Activated CD4-positive, alpha-beta T cell treated with anti-CD3 and anti-CD28 coated beads, Interleukin-2, Interleukin-6, amounts not matched to agents 100 ng/mL and 50 ng/mL, durations not matched to agents 16 hours and 8 hours (primary cell): ENCODE measurements at places on chromosomes 12 and 14.

DNA sequence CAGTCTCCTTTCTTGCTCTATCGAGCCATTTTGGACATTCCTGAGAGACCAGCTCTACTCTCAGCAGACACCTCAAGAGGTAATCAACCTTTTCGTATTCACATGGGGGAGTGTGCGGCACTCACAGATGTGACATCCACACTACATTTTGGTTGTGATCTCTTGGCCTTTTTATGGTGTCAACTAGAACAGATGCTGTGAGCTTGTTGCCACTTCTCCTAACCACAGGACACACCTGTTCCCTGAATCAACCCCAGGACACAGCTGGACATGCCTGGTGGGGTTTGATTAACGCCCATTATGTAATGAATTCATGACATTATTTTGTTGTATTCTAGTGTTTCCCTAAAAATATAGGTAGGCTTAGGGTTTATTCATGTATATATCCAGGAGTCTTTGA is 1143.6 kb downstream of the TMEM121 start:
- no peak for DNase-seq

GRCh38 chr12:6039894-6040601 is 84.4 kb downstream of the VWF start:
- DNase-seq, result peak; percentile 71

DNA sequence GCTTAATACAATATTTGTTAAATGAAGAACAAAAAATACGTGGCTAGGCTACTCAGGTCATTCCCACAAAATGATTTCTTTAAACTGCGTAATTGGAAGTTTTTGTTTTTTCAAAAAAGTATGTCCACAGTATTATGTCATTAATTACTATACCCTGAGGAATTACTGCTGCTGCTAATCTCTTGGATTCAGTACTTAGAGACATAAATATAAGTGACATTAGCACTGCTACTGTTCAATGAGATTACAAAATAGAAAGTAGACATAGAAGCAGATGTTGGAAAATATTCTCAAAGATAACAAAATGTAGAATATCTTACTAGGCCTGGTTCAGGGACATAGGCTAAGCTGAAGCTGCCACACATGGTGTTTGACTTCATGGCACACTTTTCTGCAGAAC is 36.3 kb downstream of the HMGA2 start:
- no peak for DNase-seq

DNA sequence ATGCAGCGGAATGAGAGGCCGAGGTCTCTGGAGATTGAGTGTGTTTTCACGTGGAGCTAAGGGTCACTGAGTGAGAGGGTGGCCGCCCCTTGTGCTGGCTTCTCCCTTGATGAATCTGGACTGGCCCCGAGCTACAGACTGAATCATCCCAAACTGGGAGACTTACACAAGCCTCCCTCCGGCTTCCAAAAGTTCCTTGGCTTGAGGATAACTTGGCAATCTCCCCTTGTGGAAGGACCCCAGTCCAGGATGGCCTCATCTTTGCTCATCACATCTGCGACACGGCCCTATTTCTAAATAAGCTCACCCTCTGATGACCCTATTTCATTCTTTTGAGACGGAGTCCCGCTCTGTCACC is 41.5 kb upstream of the FBRSL1 start:
- no peak for DNase-seq

GRCh38 chr14:97061198-97061597 is 264.0 kb downstream of the VRK1 start:
- no peak for DNase-seq

DNA sequence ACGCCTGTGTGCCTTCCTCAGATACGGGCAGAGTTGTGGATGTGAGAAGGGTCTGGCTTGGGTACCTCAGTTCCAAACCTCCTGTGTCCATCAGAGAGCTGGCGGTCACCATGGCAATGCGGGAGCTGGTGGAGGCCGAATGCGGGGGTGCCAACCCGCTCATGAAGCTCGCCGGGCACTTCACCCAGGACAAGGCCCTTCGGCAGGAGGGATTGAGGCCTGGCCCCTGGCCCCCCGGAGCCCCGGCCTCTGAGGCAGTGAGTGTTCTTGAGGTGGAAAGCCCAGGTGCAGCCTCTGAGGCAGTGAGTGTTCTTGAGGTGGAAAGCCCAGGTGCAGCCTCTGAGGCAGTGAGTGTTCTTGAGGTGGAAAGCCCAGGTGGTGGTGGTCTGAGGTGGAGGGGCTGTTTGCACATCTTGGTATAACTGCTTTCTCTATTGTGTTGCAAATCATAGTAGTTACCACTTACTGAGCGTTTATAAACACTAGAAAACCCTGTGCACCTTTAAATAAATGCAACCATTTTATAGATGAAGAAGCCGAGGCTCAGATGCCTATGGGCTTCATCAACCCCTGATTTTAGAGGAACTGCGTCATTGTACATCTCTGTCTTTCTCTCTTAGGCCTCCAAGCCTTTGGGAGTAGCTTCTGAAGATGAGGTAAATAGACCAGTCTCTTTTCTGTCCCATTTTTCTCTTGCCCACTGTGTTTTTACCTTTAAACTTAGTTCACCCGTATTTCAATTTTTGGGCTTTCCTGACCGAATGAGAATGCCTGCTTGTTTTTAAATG is 976 bp downstream of the PEX5 start:
- DNase-seq, result no peak

DNA sequence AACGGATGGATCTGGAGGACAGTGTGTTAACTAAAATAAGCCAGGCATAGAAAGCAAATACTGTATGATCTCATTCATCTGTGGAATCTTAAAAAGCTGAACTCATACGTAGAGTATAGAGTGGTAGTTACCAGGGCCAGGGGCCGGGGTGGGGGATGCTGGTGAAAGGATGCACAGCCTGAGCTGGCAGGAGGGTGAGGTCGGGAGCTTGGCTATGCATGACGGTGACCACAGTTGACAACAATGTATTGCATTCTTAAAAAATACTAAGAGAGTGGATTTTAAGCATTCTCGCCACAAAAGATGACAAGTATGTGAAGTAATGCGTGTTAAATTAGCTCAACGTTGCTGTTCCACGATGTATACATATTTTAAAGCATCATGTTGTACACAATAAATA is 351.3 kb downstream of the TMEM121 start:
- DNase-seq, result no peak

- peak; percentile 12 for DNase-seq
Measured at GRCh38 chr12:31589904-31590641, 863 bp downstream of the DENND5B start.

- DNase-seq, result peak; percentile 59
Measured at GRCh38 chr12:102948941-102949352, 8.5 kb upstream of the ASCL1 start.

GRCh38 chr14:75960231-75960630 is 21.6 kb downstream of the TGFB3 start:
- DNase-seq, result no peak

DNA sequence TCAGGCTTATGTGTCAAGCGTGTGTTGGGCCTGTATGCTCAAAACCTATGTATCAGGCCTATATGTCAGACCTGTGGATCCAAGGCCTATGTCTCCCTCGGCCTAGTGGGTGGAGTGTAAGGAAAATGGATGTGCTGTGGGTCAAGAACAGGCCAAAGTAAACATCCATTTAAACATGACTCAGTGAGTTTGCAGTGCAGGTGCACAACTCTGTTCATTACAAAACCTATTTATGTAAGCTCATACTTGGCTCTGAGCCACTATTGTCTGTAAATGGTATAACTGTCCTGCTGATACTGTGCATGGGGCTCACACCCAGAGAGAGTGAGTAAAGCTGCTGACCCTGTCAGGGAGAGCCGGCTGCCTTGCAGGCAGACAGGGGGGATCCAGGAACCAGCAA is 249.7 kb upstream of the AVPR1A start:
- no peak for DNase-seq

- peak; percentile 44 for DNase-seq
Measured at GRCh38 chr14:104224506-104225277, 86.3 kb downstream of the KIF26A start.

GRCh38 chr14:23864259-23864658 is 89.3 kb upstream of the DHRS4 start:
- DNase-seq, result no peak

- no peak for DNase-seq
Measured at GRCh38 chr14:92647797-92648279, 100.6 kb downstream of the LGMN start.

GRCh38 chr12:79371226-79371625 is 319.5 kb downstream of the PAWR start:
- no peak for DNase-seq

DNA sequence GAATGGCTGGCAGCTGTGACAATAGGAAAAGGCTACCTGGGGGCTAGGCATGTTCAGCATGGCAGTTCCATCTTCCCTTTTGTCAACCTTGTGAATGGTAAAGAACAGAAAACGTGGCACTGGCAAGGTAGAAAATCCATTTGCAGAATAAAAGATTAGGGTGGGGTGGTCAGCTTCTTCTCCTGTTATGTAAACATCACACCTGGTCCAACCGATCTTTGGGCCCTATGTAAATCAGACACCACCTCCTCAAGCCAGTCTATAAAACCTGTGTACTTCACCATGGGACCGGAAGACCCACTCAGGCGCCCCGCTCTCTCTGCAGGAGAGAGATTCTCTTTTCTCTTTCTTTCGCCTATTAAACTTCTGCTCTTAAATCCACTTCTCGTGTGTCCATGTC is 19.6 kb upstream of the TMEM30B start:
- no peak for DNase-seq

DNA sequence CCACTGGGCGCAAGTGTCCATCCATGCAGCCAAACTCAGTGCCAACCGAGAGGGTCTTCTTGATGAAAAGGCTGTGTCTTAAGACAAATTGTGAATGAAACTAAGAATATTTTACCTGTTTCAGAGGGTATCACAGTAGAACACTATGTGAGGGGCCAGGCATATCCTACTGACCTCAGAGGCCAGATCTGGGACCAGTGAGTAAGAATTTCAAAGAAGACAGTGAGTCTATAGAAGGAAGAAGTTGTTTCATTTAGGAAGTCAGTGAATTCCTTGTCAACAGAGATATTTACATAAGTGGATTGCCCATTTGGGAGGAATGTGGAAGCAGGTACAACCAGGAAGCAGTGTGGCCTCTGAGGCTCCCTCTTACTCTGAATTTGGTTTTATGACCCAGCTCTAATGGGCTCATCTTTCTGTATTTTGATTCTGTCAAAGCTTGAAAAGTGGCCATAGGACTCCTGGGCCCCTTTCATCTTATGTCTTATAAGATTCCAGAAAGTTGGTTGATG is 137.4 kb downstream of the ZNF664 start:
- DNase-seq, result no peak

DNA sequence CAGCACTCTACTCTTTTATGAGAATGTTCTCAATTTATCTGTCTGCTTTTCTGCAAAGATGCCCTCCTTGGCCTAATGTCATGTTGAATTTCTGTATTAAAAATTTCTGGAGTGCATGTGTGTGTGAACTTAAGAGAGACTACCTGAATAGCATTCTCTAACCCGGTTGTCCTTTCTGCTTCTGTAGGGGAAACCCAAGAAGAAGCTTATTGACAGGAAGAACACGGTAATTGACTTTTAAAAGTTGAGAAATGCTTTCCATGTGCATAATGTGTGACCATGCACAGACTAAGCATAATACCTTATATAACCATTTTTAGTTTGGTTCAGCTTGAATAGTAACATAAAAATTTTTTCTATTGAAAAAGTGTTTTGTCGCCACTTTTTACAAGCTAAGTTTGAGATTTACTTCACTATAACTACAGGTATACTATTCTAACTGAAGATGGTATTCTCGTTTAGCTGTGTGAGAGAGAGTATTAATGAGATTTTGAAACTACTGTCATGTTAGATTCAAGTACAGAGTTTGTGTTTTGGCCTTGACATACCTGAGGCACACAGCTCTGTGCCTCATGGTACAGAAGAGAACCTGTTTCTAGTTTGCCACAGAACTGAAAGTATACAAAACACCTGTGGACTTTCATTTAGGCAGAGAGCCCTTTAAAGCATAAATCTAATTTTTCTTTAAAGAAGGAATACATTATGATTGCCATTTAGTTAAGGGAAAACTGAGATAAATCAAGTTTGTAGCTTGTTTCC is 96.8 kb downstream of the TTLL5 start:
- no peak for DNase-seq

- no peak for DNase-seq
Measured at GRCh38 chr12:159156-159782, 54.7 kb downstream of the SLC6A12 start.

DNA sequence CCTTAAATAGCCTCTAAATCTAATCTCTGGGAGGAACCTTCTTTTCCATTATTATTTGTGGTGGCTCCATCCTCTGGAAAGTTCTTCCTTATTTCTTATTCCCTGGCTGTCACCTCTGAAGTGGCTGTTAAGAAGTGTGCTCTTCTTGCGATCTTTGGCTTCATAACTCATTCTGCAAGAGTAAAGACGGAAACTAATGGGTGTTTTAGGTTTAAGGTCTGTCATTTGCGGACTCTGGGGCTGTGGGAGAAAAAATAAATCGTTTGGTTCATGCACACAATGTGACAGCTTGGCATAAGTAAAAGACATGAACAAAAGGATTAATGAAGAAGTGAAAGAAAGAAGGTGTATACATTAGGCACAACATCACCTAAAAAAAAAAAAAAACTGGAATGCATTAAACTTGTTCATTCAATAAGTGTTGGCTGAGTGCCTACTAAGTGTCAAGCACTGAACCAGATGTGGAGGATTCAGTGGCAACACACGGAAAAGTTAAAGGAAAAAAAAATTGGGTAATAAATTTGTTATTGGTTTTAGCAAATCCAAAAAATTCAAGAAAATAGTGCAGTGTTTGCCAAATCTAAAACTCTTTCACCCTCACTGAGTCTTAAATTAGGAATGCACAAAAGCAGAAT is 99.5 kb downstream of the ERGIC2 start:
- no peak for DNase-seq

DNA sequence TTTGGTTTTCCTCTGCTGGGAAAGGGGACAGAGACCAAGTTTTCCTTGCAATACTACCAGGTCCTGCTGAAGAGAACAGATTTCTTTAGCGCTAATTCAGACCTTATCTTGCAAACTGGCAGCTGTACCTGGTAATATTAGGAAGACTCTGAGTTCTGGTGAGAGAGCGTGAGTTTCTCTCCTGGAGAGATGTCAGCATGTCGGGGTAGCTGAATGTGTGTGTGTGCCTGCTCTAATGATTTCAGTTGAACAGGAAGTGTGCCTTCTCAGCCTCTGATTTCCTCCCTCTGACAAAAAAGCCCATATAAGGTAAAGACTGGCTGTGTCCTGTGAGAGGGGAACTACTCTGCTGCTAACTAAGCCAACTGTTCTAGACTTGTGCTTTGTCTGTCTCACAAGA is 10.3 kb upstream of the ERP27 start:
- DNase-seq, result peak; percentile 90

DNA sequence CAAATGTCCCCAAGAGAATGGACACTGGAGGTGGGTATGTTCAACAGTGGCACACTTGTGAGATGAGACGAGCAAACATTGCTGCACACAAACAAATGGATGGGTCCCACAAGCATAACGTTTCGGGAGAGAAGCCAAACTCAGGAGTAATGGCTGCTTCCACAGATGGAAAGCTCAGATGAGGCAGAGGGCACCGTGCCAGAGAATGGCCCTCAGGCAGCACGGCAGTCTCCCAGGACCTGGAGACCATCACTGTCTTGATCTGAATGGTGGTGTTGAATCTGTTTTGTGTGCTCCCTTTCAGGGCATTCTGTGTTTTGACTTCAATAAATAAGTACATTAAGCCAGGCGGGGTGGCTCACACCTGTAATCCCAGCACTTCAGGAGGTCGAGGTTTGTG is 8.5 kb upstream of the CDCA4 start:
- no peak for DNase-seq

GRCh38 chr14:52694761-52695480 is 437 bp downstream of the ERO1A start:
- peak; percentile 82 for DNase-seq
